ENCODE measurements at places on chromosomes 2 and 18. TPM values are rescaled to one million over a fixed set of nuclear protein-coding genes. Genes with fewer than 3 reads are reported as not detected.

DNA sequence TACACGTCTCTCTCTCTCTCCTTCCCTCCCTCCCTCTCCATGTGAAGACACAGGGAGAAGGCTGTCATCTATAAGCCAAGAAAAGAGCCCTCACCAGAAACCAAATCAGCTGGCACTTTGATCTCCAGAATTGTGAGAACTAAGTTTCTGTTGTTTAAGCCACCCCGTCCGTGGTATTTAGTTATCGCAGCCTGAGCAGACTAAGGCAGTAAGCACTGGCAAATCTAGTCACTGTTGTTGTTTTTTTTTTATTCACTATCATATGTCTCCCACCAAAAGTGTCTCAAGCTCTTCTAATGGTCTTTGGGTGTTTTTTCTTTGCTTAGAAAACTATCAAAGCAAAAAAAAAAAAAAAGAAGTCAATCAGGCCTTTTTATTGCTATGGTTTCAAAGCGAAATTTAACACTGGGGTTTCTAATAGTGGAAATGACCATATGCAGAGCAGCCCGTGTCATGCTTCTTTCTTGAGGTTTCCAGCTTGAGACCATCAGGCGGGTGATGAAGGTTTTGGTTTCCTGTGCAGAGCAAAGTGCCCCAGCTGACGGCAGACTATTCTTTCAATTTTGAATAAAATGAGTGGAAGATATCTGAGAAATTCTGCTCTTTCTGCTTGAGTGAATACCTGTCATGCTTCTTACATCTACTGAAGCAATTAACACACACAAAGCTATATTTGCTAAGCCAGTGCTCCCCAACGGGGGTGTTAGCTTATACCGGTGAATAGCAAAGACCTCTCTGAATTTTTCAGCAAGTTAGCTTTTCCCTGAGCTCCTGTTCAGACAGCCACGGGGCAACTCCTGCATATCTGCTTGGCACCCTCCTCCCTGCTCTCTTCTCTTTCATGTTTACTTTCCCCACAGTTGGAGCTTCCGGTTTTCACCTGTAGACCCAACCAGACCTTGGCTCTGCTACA lies 394.1 kb upstream of the ATP5MC3 start:
- H3K27me3 ChIP-seq = no peaks in the 10 kb centered on the region
- no peak overlapping the region for H3K27ac ChIP-seq
- no peaks in the 10 kb centered on the region for H3K4me1 ChIP-seq
- no peak for DNase-seq
- H3K36me3 ChIP-seq = no peaks in the 10 kb centered on the region

- H3K4me1 ChIP-seq = peaks cover 9% of the 10 kb centered on the region
- no peak overlapping the region for H3K27ac ChIP-seq
Measured at GRCh38 chr18:713135-713490, 683 bp upstream of the ENOSF1 start.

- H3K36me3 ChIP-seq = no peaks in the 10 kb centered on the region
- no peak overlapping the region for H3K27ac ChIP-seq
Measured at GRCh38 chr2:207353836-207354235, 175.9 kb upstream of the CREB1 start.

DNA sequence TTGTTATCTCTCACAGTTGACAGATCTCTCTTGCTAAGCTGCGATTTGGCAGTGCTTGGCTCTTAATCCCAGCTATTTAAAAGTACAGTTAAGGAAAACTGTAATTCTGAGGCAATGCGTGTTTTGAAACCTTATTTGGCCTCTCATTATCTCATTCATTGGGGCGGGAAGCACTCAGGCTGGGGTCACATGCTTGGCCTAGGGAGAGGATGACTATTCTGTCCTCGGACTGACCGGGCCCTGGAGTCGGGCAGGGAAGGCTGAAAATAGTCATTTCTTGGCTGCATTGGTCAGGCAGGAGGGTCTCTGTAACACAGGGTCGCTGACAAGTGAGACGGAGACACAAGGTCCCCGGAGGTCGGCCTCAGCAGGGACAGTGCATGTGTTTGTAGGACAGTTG lies 20.2 kb upstream of the EMILIN2 start:
- no peak for DNase-seq
- no peak overlapping the region for H3K27ac ChIP-seq
- no peaks in the 10 kb centered on the region for H3K4me1 ChIP-seq
- H3K4me3 ChIP-seq = no peak overlapping the region
- no peaks in the 10 kb centered on the region for H3K27me3 ChIP-seq
- no peaks in the 10 kb centered on the region for H3K36me3 ChIP-seq

- no peaks in the 10 kb centered on the region for H3K36me3 ChIP-seq
- no peaks in the 10 kb centered on the region for H3K27me3 ChIP-seq
- DNase-seq = no peak
- no peak overlapping the region for H3K27ac ChIP-seq
- H3K4me1 ChIP-seq = peaks cover 10% of the 10 kb centered on the region
- H3K4me3 ChIP-seq = no peak overlapping the region
Measured at GRCh38 chr2:45190481-45190942, 181.3 kb upstream of the SIX2 start.

- no peak for DNase-seq
- no peak overlapping the region for H3K27ac ChIP-seq
- no peaks in the 10 kb centered on the region for H3K4me1 ChIP-seq
- H3K36me3 ChIP-seq = no peaks in the 10 kb centered on the region
Measured at GRCh38 chr2:201559067-201559710, 84.1 kb downstream of the TMEM237 start.

GRCh38 chr2:16755442-16755841 lies 89.8 kb upstream of the CYRIA start:
- H3K4me3 ChIP-seq = no peak overlapping the region
- H3K27me3 ChIP-seq = no peaks in the 10 kb centered on the region
- no peak for DNase-seq
- peaks cover 10% of the 10 kb centered on the region for H3K4me1 ChIP-seq
- no peak overlapping the region for H3K27ac ChIP-seq
- no peaks in the 10 kb centered on the region for H3K36me3 ChIP-seq

DNA sequence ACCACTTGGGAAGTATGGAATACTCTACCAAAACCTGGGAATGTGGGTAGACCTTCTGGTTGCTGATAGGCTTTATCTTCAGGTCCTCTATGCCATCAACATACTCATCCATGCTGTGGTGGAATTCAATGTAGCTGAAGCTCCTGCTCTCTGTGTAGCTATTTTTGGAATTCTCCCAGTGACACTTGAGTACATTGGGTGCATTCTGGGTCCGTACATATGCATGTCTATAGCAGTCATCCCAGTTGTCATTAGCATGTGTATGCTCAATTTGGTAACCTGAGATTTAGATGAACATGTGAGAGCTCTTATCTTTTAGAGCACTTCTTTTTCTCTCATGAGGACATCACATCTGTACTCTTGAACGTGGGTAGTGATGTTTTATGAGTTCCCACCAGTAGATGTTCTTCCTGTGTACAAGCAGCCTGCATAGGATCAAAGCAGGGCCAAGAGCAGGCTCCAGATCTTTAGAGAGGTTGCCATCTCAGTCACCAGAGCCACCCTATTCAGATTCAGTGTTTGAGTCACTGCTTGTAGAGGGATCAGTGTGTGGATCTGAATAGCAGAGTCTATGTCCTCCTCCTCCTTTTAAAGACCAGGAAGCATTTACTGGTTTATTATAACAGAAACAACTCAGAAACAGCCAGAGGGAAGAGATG lies 65.9 kb downstream of the MGAT5 start:
- H3K4me1 ChIP-seq = peaks cover 12% of the 10 kb centered on the region
- H3K27me3 ChIP-seq = no peaks in the 10 kb centered on the region
- no peak overlapping the region for H3K27ac ChIP-seq

DNA sequence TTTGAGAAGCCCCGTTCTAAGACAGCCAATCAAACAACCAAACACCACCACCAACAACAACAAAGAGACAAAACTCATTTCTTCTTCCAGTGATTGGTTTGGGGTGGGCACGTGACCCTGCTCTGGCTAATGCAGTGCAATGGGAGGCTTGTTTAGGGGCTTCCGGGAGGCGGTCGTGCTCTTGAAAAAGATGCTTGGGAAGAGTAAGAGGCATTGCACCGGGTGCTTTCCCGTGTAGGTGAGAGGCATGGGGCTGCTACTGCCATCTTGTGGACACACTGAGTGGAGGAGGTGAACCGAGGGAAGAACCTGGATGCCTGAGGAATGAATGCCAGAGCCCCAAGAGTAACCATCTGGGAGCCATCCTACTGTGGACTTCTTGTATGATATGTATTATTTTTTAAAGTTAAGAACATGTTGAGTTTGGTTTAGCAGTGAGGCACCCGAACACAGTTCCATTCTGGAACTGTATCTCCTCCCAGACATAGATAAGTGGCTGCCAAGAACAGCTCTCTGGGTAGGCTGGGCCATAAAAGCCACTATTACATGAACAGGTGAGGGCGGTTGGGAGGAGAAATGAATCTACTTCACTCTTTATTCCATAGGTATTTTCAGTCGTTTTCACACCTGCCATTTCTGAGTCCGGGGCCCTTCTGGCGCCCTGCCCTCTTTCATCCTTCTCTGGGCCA lies 19.1 kb upstream of the ARHGAP25 start:
- no peaks in the 10 kb centered on the region for H3K36me3 ChIP-seq
- peaks cover 2% of the 10 kb centered on the region for H3K27me3 ChIP-seq
- H3K27ac ChIP-seq = no peak overlapping the region

- peaks cover 6% of the 10 kb centered on the region for H3K4me1 ChIP-seq
- no peak overlapping the region for H3K27ac ChIP-seq
- no peaks in the 10 kb centered on the region for H3K36me3 ChIP-seq
- H3K4me3 ChIP-seq = no peak overlapping the region
Measured at GRCh38 chr18:78144669-78145068, 834.9 kb upstream of the SALL3 start.

DNA sequence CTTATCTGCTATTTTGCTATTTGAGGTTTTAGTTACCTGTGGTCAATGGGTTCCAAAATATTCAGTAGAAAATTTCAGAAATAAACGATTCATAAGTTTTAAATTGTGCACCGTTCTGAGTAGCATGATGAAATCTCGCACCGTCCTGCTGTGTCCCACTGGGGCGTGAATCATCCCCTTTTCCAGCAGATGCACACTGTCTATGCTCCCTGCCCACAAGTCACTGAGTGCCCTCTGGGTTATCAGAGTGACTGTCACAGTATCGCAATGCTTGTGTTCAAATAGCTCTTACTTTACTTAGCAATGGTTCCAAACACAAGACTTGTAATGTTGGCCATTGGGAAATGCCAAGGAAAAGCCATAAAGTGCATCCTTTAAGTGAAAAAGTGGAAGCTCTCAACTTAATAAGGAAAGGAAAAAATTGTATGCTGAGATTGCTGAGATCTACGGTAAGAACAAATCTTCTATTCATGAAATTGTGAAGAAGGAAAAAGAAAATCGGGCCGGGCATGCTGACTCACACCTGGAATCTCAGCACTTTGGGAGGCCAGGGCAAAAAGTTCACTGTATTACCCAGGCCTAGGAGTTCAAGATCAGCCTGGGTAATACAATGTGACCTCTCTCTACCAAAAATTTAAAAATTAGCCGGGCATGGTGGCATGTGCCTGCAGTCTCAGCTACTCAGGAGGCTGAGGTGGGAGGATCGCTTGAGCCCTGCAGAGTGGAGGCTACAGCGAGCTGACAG lies 13.3 kb downstream of the COL4A3 start:
- no peak overlapping the region for H3K4me3 ChIP-seq
- H3K4me1 ChIP-seq = no peaks in the 10 kb centered on the region
- DNase-seq = no peak
- H3K36me3 ChIP-seq = no peaks in the 10 kb centered on the region
- no peaks in the 10 kb centered on the region for H3K27me3 ChIP-seq
- H3K27ac ChIP-seq = no peak overlapping the region

GRCh38 chr2:173571021-173571821 lies 216.5 kb downstream of the CDCA7 start:
- no peaks in the 10 kb centered on the region for H3K27me3 ChIP-seq
- no peak overlapping the region for H3K27ac ChIP-seq
- no peak overlapping the region for H3K4me3 ChIP-seq
- no peaks in the 10 kb centered on the region for H3K36me3 ChIP-seq
- no peak for DNase-seq
- H3K4me1 ChIP-seq = no peaks in the 10 kb centered on the region

- H3K4me3 ChIP-seq = no peak overlapping the region
- no peak for DNase-seq
- H3K4me1 ChIP-seq = no peaks in the 10 kb centered on the region
- no peak overlapping the region for H3K27ac ChIP-seq
Measured at GRCh38 chr2:126275098-126275497, 380.9 kb upstream of the GYPC start.

GRCh38 chr2:62527478-62528210 lies 21.6 kb upstream of the TMEM17 start:
- no peaks in the 10 kb centered on the region for H3K36me3 ChIP-seq
- H3K4me3 ChIP-seq = no peak overlapping the region
- no peaks in the 10 kb centered on the region for H3K27me3 ChIP-seq

GRCh38 chr2:231985823-231986261 lies 24.3 kb downstream of the DIS3L2 start:
- H3K36me3 ChIP-seq = no peaks in the 10 kb centered on the region
- no peak overlapping the region for H3K4me3 ChIP-seq
- H3K27me3 ChIP-seq = no peaks in the 10 kb centered on the region
- DNase-seq = no peak
- H3K27ac ChIP-seq = no peak overlapping the region

DNA sequence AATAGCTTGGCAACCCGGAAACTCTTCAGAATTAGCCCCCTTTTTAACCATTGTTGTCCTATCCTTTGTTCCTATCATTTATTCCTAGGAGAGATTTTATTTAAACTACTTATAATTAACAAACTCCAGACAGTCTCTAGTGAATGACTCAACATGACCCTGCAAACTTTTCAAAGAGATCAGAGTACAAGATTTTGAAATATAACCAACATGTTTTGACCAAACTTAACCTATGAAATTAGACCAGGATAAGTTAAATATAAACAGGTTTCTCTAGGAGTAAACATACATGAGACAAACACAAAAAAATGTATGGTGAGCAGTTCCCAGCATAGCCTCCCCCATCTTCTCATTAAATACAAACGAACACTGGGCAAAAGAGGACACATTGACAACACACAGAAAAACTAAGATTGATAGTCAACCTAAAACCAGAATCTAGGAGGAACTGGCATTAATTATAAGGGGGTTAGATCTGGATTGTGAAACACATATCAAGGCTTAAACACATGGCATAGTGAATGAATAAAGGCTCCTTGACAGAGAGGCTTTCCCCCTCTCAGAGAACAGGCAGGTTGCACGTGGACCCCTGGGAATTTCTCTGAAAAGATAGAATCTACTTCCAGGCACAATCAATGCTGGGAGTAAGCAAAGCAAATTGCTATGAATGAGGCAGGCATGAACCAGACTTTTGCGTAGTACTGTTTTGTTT lies 284.1 kb downstream of the IRS1 start:
- H3K27ac ChIP-seq = no peak overlapping the region
- no peak for DNase-seq
- H3K4me1 ChIP-seq = no peaks in the 10 kb centered on the region
- H3K27me3 ChIP-seq = no peaks in the 10 kb centered on the region
- H3K4me3 ChIP-seq = no peak overlapping the region

The MYO7B gene
- total RNA-seq = 4.3 TPM

The DAW1 gene
- total RNA-seq = 16.6 TPM

The KIF1A gene
- total RNA-seq = 125 TPM

The C2orf92 gene
- 9.2 TPM for total RNA-seq

The AGXT gene
- 0.17 TPM for total RNA-seq

The MIB1 gene
- 87.7 TPM for total RNA-seq

The NEURL3 gene
- 0.28 TPM for total RNA-seq

The IL1F10 gene
- total RNA-seq = not detected

The VWA3B gene
- total RNA-seq = 1.5 TPM

The LOXL3 gene
- total RNA-seq = 10.5 TPM

The ITPRIPL1 gene
- total RNA-seq = 2.3 TPM

The TCF23 gene
- total RNA-seq = not detected

The GKN2 gene
- not detected for total RNA-seq

The PSMA8 gene
- 0.20 TPM for total RNA-seq

Data from spinal cord (tissue), 10 donors.